ENCODE measurements at places on chromosomes 7 and 10. TPM values are rescaled to one million over a fixed set of nuclear protein-coding genes. Genes with fewer than 3 reads are reported as not detected.

Gene PBLD
- 5.7 TPM for total RNA-seq

Gene PTPN20
- 4.2 TPM for total RNA-seq

Gene AKR1E2
- 15.9 TPM for total RNA-seq

Gene RASA4
- 62.2 TPM for total RNA-seq

Gene MSMB
- not detected for total RNA-seq

Gene FGFBP3
- total RNA-seq = 1.2 TPM

Gene CELF2
- total RNA-seq = 119 TPM

Gene RELN
- 3.8 TPM for total RNA-seq

Gene OR13A1
- not detected for total RNA-seq

GRCh38 chr7:10874666-10875065 is 99.0 kb upstream of the PHF14 start:
- ATAC-seq = no peak

DNA sequence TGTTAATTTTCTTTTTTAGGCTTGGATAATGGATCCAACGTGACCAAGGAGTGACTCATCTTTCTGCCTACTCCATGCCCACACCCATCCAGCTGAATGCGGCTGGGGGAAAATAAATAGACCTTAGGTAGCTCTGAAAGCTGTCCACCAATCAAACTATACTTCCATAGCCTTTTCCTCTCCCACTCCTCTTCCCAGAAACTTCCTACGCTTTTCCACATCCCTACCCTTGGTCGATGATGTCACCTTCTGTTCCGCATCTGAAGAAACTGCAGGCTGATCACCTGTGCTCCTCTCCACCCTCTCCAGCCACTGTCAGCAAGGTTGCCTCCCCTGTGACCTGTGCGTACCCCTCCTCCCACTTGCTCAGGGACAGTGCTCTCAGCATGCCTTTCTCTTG is 359.8 kb upstream of the KLF6 start:
- no peak for ATAC-seq

- ATAC-seq = no peak
Measured at GRCh38 chr10:126846959-126847358, 58.3 kb upstream of the DOCK1 start.

- no peak for ATAC-seq
Measured at GRCh38 chr10:130771491-130771946, 540.0 kb downstream of the TCERG1L start.

DNA sequence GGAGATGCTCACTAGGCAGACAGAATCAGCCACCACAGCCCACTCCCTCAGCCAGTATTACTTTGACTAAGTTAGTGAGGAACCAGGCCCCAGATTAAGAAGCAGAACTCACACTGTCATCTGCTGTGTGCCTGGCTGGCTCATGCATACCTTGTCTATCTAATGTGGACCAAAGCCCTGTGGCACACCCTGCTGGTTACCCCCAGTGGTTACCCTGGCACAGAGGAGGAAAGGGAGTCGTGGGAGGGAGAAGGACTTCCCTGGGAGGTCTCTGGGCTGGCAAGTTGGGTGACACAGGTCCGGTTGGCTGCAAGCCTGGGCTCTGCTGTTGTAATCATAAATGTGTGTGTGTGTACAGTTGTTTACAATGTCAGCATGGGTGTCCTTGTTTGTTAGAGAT is 7.5 kb upstream of the SH2D4B start:
- no peak for ATAC-seq

DNA sequence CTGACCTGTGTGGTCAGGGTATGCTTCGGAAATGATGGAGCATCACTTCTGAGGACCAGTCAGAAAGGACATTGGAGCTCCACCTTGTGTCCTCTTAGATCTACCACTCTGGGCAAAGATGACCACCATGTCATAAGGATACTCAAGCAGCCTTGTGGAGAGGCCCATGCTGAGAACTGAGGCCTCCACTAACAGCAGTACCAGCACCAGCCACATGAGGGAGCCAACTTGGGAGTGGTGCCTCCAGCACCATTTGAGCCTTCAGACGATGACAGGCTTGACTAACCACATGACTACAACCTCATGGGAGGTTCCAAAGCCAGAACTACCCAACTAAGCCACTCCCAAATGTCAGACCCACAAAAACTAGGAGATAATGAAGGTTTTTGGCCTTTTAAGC is 116.0 kb downstream of the NPTX2 start:
- no peak for ATAC-seq

DNA sequence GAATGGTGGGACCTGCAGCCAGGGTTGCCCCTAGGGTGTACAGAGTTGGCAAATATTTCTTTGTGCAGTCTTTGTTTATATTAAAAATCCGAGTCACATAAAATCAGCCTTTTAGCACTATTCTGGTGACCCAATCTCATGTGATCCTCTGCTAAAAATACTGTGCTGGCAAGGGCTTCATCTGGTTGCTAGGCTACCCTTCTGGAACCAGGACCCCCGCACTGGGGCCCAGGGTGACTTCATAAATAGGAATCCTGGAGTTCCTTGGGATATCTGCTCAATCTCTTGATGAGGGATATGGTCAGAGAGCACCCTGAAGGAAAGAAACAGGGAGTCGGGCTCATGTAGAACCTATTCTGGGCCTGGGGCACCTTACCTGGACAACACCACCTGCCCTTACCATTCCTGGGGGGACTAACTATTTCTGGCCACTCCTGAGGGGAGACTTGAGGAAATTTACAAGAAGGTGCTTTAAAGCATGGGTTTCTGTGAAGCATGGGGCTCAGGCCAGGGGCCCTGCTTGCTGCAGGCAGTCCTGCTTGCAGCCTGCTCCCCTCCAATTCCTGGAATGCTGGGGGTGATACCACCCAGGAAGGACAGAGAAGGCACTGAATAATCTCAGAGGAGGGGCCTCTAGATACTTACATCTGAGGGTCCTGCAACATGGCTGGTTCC is 44.7 kb downstream of the SH2D4B start:
- ATAC-seq = no peak

DNA sequence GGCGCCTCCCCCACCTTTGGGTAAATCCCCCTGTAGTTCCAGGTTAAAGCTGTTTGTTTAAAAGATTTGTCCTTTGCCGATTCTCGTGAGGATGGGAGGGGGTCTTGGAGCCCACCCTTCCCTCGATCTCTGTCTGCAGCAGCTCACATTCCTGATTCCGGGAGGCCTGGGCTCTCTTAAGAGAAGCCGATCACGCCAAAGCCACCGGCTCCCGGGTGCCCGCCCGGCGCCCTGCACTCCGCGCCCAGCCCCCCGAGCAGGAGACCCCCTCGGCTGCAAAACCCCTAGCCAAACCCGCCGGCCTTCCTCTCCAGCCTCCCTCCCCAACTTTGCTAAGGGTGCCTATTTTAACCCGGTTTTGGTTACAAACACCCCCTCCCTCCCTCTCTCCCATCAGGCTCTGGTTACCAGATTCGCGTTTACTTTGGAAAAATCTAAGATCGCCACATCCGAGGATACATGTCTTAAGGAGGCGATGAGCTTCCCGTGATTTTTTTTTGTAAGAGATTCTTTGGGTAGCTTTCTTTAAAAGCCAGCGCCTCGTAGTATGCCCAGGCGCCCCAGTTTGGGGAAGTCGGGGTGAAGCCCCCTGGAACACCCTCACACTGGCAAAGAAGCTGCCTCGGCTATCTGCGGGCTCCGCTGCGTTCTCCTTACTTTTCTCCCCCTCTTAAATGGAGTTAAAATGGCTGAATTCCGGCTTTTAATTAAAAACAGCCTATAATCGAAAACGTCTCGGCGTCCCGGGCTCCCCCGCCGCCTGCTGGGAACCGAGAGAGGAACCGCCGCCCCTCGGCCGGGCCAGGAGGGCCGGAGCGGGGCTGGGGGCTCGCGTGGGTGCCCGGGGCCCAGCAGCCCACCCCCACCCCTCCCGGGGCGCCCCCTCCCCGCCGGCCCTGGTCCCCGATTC is 983 bp downstream of the TNRC18 start:
- ATAC-seq = no peak

GRCh38 chr7:154911862-154912455 is 91.0 kb downstream of the PAXIP1 start:
- ATAC-seq = no peak

GRCh38 chr10:88233870-88234269 is 349.2 kb downstream of the RNLS start:
- ATAC-seq = no peak

DNA sequence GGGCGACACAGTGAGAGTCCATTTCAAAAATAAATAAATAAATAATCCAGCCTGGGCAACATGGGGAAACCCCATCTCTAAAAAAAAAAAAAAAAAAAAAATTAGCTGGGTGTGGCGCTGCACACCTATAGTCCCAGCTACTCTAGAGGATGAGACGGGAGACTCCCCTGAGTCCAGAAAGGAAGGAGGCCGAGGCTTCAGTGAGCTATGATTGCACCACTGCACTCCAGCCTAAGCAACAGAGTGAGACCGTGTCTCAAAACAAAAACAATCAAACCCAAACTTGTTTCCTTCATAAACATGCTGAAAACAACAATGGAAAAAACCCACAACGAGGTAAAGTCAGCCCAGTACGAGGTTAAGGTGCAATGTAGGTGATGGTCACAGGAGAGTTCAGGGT is 1.2 kb downstream of the COX19 start:
- no peak for ATAC-seq

- ATAC-seq = no peak
Measured at GRCh38 chr7:158581440-158582088, 6.1 kb downstream of the PTPRN2 start.

GRCh38 chr10:25059990-25060389 is 43.6 kb downstream of the THNSL1 start:
- peak; percentile 16 for ATAC-seq

DNA sequence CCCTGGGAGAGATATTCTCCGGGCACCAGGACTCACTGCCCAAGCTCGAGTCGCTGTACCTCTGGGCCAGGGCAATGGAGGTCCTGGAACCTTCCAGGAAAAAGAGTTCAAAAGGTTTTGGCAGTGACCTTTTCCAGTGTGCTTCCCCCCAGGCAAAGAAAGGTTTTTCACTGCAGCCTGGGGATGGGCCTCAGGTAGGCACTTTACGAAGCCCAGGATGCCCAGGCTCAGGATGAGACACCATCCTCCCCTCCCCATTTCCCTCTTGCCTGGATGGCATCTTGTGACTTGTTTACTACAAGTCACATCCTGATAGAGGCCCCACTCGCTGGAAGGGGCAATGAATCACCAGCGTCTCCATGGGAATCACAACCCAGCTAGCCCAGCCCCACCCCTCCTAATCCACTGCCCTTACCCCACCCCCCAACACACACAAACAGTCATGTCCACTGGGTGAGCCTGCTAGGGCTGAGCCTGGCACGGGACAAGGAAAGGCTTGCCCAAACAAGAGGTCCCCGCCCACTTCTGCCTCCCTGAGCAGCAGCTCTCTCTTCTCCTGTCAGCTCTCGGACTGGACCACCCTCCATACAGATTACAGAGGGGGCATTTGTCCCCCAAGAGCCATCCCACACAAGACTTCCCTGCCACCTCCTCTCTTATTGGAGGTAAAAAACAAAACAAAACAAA is 93.8 kb upstream of the SMNDC1 start:
- peak; percentile 69 for ATAC-seq

GRCh38 chr10:124160943-124161582 is 67.7 kb upstream of the CHST15 start:
- no peak for ATAC-seq

GRCh38 chr7:127828843-127829500 is 177.0 kb downstream of the SND1 start:
- ATAC-seq = no peak

GRCh38 chr7:139948587-139949335 is 114.0 kb downstream of the PARP12 start:
- ATAC-seq = no peak

GRCh38 chr7:130290745-130291144 is 2.2 kb upstream of the CPA4 start:
- no peak for ATAC-seq

DNA sequence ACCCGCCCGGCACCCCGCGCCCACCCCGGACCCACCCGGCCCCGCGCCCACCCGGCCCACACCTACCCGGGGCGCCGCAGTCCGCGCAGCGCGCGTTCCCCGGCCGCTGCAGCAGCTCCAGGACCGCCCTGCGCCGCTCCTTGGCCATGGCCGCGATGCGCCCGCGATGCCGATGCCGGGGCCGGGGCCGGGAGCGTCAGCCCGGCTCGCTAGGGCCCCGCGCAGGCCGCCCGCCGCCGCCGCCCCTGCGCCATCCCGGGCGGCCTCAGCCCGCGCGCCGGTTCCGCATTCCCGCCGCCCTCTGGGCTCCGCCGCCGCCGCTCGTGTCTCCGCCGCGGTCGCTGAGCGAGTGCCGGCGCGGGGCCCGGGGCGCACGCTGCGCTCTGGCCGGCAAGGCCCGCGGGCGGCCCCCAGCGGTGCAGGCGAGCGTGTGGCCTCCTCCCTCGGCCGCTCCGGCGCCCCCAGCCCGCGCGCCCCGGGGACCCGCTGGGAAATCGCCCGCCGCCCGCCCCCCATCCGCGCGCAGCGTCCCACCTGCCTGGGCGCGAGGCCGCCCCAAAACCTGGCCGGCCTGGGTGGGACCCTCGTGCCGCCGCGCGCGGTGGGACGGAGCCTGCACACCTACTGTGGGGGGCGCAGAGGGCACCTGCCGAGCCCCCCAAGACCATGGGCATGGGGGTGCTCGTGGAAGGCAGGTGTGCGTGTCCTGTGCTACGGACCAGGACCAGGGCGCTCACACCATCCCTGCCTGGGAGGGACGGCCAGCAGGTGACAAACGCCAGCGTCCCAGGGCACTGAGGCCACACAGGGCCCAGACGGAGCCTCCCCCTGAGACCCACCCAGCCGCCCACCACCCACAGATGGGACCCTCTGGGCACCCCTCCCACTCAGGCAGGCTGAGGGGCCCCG is at the start of gene ADAP1:
TSS of gene ADAP1 (minus strand) at position 351 of the 909 bp plus-strand sequence. CDS start at position 148, 203 bp downstream.
- ATAC-seq = peak; percentile 55

DNA sequence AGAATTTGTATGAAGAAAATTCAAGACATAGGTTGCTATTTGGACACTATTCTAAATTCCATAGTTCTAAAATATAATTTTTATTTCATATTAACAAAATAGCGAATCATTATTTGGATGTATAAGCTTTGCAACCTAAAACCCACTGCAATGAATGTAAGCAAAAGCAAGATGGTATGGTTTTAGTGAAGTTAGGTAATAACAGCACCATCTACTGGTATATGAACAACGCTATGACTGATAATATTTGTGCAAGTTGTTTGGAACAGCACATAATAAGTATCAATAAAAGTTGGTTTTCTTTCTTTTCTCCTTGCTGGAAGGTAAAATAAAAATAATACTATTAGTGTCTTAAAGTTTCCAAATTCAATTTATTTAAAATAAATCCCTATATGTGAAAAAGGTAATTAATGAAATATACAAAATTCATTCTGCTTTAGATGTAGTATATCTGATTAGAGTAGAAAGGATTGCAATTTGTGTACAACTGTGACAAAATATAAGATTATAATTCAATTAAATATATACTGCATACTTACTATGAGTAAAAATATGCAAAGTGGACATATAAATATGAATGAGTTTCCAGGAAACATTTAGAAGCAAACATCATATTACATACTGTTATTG is 79.0 kb upstream of the LSM8 start:
- no peak for ATAC-seq
